Activated CD4-positive, alpha-beta T cell treated with anti-CD3 and anti-CD28 coated beads, Interleukin-2, amount 50 U/mL, for 4 hours (primary cell): ENCODE measurements at places on chromosomes 13 and 19.

DNA sequence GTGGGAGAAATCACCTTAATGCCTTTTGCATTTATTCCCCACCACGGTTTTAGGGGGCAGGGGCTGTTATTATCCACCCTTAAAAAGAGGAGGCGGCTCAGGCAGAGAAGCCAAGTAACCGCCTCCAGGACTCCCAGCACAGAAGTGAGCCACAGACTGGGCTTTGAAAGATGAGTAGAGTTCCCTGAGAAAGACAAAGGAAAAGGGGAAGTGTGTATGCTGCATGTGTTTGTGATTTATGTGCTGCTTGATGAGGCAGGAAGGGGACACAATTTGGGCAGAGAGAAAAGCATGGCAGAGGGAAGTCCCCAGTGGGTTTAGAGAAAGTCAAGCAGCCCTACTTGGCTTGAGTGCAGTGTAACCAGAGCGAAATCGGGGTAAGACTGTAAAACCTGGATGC, 85.0 kb downstream of the DOCK9 start:
- DNase-seq = no peak

DNA sequence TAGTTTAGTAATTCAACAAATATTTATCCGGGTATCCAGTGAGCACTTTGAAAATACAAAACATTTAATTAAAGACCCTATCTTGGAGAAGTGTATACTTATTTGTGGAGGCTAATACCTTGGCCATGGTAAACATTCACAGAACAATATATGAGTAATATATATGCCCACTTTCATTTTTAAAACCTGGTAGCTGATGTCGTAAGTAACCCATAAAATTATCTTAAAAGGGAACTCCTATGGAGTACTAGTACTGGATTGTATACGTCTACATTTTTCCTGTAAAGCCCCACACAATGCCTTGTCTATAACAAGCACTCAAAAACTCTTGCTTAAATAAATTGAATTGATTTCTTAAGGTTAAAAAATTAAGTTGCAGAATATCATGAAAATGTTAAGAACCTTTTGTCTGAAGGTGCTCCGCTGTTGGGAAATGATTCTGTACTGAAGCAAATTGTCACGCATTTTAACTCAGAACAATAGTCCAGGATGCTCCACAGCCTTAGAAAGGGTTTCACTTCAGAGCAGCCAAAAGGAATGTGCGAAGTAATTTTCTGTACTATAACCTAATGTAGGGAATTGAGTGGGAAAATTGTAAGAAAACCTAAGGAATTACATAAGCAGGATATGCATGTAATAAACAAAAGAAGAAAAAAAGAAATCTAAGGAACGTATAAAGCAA, 58.9 kb upstream of the C1QTNF9 start:
- no peak for DNase-seq

GRCh38 chr19:3140667-3141038, 4.8 kb downstream of the GNA15 start:
- DNase-seq = no peak

- no peak for DNase-seq
These were observed 36.3 kb downstream of the EFNB2 start for GRCh38 chr13:106499113-106499512.

DNA sequence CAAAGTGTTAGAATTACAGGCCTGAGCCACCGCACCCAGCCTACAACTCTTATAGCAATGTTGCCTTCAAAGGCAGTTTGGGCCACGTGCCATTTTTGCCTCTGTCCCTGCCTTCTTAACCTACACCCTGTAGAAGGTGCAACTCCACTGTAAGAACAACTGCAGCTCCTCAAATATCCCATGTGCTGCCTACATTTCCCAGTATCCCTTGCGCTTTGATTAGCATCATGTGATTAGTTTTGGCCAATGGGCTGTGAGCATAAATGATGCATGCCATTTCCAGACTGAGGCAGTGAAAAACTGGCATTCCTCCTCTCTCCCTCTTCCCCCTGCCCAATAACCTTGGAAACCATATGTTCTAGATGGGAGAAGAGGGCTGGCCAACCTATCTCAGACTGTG, 75.2 kb upstream of the MRI1 start:
- DNase-seq = no peak

GRCh38 chr19:31938675-31939074, 406.7 kb upstream of the ZNF507 start:
- DNase-seq = no peak

GRCh38 chr13:44470638-44471562, 97.3 kb downstream of the SERP2 start:
- DNase-seq = no peak

GRCh38 chr19:45769821-45770191, 754 bp upstream of the SIX5 start:
- peak; percentile 55 for DNase-seq

GRCh38 chr13:112510002-112510780, 77.8 kb downstream of the TUBGCP3 start:
- DNase-seq = no peak

GRCh38 chr19:41969772-41970458, 10.8 kb upstream of the RABAC1 start:
- no peak for DNase-seq

DNA sequence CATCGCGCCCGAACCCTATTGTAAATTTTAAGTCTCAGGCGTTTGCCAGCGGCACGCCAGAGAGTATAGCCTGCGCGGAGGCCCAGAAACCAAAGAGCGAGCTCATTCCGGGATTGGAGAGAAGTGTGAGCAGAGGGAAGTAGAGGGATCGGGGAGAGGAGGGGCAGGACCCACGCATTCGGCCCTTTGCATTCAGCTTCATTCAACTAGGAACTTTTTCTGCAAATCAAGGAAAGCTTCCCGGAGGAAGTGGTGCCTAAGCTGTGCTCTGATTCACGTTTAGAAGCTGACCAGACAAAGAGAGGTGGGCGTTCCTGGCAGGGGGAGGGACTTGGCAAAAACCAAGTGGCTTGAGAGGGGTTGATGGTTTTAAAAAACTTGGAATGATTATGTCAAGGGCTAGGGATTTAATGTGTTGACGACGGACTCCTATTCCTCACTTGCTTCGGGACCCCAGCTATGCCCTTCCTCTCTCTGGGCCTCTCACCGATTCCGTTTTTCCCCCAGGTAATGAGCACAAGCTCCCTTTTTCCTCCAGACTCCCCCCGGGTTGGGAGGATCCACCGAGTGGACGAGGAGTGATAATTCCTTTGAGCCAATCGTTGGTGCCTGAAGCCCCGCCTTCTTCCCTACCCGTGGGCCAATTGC, 811 bp upstream of the PRMT1 start:
- DNase-seq = no peak

DNA sequence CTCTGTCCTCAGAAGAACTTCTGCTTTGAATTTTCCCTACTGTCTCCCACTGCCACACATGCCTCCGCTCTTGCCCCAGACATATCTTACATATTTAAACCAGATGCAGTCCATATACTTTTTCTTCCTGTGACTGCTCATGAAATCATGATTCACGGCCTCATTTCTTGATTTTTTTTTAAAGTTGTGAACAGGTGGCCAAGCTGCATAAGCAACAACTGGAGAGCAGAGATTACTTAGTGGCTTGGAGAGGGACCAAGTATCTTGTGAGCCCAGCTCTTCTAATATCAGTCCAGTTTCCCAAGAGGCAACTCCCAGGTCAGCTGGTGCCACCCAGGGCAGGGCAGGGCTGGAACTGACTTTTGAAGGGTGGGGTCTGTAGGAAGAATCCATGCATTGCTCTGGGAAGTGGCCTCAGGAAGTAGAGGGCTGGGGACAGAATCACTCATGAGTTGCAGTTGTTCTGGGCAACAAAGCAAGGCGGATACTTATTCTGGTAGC, 152.4 kb downstream of the LMO7 start:
- DNase-seq = no peak

DNA sequence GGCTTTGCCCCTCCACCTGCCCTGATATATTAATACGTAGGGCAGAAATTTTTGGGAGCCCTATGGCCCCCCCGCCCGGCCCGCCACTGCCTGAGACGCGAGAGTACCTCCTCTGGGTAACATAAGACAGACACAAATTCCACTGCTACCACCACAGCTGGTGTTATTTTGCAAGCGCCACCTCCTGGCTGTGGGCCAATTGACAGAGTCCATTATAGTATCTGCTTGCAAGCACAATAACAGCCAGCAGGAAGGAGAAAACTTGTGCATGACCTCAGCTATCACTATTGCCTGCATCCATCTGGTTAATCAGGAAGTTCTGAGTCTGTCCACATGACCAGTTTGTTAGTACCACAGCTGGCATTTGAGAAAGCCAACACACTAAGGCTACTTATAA, 25.3 kb upstream of the OR10H2 start:
- no peak for DNase-seq

DNA sequence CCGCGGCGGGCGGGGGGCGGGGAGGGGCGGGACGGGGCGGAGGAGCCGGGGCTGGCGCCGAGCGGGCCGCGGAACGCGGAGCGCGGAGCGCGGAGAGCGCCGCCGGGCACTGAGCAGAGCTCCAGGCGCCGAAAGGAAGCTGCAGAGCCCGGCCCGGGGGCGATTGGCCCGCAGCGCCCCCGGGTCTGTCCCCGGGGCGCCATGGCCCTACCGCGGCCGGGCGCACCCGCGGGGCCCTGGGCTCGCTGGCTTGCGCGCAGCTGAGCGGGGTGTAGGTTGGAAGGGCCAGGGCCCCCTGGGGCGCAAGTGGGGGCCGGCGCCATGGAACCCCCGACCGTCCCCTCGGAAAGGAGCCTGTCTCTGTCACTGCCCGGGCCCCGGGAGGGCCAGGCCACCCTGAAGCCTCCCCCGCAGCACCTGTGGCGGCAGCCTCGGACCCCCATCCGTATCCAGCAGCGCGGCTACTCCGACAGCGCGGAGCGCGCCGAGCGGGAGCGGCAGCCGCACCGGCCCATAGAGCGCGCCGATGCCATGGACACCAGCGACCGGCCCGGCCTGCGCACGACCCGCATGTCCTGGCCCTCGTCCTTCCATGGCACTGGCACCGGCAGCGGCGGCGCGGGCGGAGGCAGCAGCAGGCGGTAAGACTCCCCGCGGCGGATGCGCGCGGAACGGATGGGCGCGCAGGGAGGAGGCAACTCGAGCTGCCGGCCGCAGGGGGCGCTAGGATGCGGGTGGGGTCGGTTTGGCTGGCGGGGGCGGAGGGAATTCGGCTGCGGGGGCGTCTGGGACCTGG, at the start of gene PDE4A:
Gene PDE4A (plus strand): TSS at position 95 of the 796 bp plus-strand sequence. CDS start 227 bp downstream, at position 322.
- peak; percentile 40 for DNase-seq

- no peak for DNase-seq
These were observed 254.6 kb downstream of the DCLK1 start for GRCh38 chr13:35876601-35877000.

DNA sequence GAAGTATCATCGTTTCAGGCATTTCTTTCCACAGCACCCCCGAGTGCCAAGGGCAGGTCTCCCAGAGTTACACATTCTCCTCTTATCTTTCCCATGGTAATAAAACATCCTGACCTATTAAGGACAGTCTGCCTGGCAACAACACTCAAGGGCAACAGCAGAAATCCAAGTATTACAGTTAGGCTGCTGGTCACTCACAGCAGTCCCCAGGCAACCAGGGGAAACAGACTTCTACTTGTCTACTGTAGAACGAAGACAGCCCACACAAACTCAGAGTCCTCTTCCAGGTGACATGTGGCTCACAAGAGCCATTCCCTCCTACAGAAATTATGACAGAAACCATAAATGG, 24.3 kb downstream of the RCBTB1 start:
- DNase-seq = no peak

- no peak for DNase-seq
These were observed 29.2 kb downstream of the CSNK1G2 start for GRCh38 chr19:1970003-1970805.

GRCh38 chr13:40082639-40083038, 427.2 kb downstream of the COG6 start:
- no peak for DNase-seq

DNA sequence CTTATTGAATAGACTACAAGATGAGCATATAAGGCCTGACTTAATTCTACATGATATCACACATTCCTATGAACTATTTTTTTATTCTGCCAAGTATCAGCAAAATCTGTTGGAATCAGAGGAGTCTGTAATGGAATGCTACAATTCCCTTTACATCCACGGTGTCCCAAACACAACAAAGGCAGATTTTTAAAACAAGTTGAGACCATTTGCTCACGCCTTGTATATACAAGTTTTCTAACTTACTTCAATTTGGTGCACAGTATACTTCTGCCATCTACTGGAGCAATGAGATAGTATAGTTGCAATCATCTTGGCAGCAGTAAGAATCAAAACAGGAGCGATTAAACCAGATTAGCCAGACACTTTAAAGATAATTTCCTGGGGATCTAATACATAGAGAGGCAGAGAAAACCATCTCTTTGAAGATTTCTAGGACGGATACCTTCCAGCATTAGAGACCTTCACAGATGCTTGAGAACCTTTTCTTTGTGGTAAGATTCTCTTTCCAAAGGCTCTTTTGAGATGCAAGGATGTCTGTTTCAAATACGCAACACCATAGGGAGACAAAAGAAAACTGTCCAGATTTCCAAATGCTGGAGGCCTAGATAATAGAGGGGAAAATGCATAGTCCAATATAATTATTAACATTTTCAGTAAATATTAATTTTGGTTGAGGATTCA, 302.0 kb upstream of the MIR17HG start:
- DNase-seq = no peak

GRCh38 chr19:35993923-35994598, 927 bp upstream of the SDHAF1 start:
- DNase-seq = no peak

DNA sequence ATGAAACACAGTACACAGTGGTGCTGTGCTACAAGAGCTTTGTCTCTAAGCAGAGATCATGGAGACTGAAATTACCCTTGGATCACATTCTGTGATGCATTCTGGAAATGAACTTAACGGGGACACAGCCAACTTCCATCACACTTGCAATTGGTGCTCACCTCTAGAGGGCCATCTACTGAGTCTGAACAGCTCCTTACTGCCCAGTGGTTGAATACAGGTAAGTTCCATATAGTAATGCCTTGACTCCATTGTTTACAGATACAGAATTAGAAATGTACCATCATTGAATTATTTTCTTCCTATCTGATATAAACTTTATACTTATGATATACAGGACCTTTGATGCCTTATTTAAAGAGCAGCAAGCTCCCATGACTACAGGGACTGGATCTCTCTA, 686.4 kb downstream of the PCDH9 start:
- no peak for DNase-seq

- DNase-seq = no peak
These were observed 94.2 kb upstream of the MCF2L start for GRCh38 chr13:112874751-112875300.

- no peak for DNase-seq
These were observed 35.5 kb upstream of the MLNR start for GRCh38 chr13:49184621-49185020.

DNA sequence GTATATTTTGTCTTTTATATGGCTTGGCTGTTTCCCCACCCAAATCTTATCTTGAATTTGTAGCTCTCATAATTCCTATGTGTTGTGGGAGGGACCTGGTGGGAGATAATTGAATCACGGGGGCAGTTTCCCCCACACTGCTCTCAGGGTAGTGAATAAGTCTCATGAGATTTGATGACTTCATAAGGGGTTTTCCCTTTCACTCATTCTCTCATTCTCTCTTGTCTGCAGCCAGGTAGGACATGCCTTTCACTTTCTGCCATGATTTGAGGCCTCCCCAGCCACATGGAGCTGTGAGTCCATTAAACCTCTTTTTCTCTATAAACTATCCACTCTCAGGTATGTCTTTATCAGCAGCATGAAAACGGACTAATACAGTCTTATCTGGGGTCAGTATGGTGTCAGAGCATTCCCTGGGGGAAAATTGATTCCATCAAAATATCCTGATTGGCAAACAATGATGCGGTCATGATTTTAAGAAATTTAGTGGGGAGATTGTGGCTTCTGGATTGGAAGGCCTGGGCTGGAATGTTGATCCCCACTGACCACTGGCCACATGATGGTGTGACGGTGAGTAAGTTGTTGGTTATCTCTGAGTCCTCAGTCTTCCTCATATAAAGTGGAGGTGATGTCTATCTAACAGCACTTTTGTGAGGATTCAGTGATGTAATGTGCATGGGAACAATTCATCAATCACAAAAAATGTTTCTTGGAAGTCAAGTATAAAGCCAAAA, 27.5 kb upstream of the ANKRD10 start:
- DNase-seq = no peak
